ENCODE measurements at places on chromosomes 2 and 18.

DNA sequence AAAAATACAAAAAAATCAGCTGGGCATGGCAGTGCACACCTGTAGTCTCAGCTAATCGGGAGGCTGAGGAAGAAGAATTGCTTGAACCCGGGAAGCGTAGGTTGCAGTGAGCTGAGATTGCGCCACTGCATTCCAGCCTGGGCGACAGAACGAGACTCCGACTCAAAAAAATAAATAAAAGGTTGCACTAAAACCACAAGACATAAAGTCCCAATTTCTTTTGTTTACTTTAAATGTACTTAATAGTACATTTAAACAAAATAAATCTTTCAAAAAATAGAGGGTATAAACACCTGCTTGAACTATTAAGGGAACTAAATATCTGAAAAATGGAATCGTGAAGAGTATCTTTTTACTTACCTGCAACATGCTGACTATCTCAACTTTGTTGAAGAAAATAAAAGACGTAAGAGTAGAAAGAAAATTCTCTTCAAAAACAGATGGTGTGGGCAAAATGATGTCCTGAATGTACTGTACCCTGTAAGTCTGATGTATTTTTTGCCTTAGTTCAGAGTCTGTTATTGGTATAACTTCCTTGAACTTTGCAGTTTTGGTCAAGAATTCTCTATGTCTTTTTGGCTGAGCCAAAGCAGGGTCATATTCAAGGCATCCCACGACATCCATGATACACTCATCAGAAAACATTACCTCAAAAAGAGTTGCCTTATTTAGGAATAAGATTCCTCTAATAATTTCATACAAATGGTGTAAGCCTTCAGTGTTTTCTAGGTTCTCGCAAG lies 19.2 kb downstream of the PPP4R3B start:
- DNase-seq, result no peak

DNA sequence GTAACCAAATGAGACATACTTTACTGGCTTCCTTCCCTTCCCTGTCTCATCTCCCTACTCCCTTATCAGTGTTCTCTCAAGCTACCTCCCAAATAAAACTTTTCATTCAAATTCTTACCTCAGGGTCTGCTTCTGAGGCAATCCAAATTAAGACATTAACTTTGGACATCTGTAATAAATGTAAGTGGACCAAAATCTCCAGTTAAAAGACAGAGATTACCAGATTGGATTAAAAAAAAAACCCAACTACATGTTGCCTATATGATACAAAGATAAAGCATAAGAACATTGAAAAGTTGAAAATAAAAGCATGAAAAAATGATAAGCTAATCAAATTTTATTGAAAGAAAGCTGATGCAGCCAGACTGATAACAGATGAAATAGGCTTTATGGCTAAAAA lies 58.8 kb upstream of the ST3GAL5 start:
- no peak for DNase-seq

DNA sequence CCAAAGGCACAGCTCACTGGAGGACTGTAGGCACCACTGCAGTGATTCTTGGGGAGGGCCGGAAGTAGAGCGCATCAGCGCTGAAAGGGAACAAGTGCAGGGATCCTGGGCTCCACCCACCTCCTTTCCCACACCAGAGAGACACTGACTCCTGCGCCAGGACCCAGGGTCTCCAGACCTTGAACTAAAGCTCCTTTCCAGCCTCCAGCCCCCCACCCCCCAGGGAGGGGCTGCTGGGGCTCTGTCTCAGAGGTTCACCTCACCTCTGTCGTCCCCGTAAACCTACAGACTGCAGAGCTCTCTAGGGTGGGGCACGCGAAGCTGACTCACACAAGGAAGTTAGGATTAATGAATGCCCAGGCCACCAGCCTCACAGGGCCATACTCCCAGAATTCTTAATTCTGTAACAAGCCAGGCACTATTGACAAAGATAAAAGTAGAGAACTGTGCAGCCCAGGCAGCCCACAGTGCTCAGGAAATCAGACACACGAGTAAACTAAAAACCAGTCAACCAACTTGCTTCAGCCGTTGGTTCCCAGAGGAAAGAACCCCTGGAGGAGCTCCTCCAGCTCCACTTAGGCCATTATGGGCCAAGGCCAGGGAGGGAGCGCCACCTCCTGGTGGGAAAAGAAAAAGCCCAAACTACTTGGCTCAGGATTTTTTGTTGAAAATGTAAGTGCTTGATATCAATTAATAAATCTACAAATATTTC lies 45.1 kb upstream of the ACAA2 start:
- DNase-seq, result peak; percentile 79

DNA sequence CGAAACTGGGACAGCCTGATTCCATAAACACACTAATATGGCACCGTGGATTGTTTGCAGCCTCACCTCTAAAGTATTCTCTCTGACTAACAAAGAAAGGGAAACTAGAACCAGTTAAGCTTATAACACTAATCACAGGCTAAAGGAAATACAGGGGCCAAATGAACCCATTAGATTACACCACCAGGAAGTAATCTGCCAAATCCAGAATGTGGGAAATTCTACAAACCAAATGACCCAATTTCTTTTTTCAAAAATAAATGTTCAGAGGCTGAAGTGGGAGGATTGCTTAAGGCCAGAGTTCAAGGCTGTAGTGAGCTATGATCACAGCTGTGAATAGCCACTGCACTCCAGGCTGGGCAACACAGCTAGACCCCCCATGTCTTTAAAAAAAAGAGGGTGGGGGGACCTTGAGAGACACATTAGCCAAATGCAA lies 1.5 kb upstream of the MPPE1 start:
- no peak for DNase-seq

- DNase-seq, result peak; percentile 75
Observed at GRCh38 chr2:68319398-68320117, at the start of gene CNRIP1. TSS of gene CNRIP1 (minus strand) at chr2:68319949. CDS start at chr2:68319400, 549 bp downstream.

- no peak for DNase-seq
Observed at GRCh38 chr2:18605115-18605514, 15.7 kb upstream of the NT5C1B start.

- no peak for DNase-seq
Observed at GRCh38 chr2:127695491-127696472, 5.5 kb upstream of the SFT2D3 start.

- DNase-seq, result no peak
Observed at GRCh38 chr2:219998714-219999227, 371.3 kb downstream of the SLC4A3 start.

GRCh38 chr2:221142341-221142740 lies 429.8 kb downstream of the EPHA4 start:
- no peak for DNase-seq

DNA sequence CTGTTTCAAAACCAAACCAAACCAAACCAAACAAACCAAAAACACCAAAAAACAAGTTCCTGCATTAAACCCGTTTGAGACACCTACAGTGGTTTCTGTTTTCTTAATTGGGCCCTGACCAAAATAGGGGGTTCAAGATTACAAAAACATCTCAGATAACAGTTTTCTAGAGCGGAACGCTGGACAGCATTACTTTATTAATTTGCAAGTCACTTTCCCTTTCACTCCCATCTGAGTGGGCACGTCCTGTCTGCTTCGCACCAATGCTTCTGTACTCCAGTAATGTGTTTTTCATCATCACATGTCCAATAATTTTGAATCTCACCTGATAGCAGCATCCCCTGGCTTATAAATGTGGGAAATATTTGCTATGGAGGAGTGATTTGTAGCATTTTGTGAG lies 11.7 kb upstream of the MYO1B start:
- no peak for DNase-seq

- no peak for DNase-seq
Observed at GRCh38 chr2:166831930-166832329, 56.4 kb upstream of the XIRP2 start.

DNA sequence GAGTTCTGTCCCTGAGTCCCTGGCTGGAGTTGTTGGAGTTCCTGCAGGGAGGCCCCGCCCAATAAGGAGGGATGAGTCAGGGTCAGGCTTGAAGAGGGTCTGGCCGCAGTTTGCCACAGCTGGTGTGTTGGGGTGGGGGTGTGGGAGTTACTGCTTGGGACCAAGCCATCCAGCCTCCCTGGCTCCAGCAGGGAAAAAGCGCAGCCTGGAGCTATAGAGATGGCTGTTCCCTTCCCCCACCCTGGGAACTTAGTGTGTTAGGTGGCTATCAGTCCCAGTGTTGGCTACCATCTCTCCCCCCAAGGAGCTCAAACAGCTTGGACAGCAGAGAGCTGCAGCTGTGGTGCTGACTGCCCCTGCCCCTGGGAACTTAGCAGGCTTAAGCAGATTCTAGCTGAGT lies 13.2 kb upstream of the TANK start:
- DNase-seq, result no peak

DNA sequence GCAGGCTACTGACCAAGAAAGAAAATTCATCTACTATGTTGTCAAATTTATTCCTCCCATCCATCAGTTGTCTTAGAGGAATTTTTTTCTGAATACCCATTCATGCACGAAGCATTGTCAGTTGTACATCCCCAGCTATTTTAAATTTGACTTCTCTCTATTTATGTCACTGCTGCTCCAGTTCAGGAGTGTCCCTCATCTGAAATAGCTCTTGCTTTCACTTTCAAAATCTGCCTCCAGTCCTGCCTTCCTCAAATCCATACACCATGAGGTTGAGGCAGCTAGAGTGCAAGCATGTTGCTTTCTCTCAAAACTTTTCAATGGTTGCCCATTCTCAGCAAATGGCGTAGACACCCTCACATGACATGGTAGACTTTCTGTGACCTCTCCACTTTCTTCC lies 335.4 kb upstream of the CDH2 start:
- no peak for DNase-seq

GRCh38 chr2:218858138-218858445 lies 1.5 kb upstream of the WNT6 start:
- no peak for DNase-seq

DNA sequence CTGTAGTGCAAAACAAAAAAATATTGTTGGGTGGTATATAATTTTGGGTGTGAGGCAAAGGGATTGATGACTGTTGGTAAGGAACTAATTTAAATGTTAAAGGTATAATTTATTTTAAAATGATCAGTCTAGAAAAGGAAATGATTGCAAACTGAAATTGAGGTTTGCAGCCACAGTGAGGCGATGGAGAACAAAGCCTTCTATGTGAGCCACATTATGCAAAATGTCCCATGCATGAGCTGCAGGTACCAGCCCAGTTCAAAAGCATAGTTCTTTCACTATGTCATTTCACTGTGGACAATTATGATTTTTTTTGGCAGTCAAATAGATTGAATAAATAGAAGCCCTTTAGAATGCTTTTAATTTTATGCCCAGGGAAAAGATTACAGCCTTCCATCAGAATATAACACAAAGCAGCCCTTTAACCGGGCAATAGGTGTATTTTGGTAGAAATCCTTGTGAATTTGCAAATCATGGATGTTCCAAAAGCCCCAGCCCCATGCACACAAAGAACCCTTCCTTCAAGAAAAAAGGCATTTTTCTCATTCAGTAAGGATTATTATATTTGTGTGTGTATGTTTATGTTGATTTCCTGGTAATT lies 1.7 kb downstream of the MAP2 start:
- no peak for DNase-seq

GRCh38 chr18:48826806-48827205 lies 124.0 kb downstream of the SMAD7 start:
- peak; percentile 26 for DNase-seq
